ENCODE measurements at places on chromosomes 5 and 9.

DNA sequence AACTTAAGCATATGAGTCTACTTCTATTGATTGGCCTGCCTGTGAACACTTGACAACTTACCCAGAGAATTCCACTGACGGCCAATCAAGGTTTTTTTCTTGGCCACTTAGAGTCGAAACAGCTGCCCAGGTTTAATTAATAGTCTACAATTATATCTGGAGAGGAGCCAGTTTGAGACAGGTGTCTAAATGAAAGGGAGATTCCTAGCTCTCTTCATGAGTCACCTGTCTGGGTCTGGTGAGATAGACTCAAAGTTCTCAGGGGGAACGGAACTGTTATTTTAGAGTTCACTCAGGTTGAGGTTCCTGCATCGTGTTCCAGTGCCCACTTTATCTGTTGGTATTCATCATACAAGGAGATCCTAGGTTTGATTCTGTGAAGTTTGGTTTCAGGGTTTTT, 111.0 kb downstream of the CD180 start:
- no peak for DNase-seq

DNA sequence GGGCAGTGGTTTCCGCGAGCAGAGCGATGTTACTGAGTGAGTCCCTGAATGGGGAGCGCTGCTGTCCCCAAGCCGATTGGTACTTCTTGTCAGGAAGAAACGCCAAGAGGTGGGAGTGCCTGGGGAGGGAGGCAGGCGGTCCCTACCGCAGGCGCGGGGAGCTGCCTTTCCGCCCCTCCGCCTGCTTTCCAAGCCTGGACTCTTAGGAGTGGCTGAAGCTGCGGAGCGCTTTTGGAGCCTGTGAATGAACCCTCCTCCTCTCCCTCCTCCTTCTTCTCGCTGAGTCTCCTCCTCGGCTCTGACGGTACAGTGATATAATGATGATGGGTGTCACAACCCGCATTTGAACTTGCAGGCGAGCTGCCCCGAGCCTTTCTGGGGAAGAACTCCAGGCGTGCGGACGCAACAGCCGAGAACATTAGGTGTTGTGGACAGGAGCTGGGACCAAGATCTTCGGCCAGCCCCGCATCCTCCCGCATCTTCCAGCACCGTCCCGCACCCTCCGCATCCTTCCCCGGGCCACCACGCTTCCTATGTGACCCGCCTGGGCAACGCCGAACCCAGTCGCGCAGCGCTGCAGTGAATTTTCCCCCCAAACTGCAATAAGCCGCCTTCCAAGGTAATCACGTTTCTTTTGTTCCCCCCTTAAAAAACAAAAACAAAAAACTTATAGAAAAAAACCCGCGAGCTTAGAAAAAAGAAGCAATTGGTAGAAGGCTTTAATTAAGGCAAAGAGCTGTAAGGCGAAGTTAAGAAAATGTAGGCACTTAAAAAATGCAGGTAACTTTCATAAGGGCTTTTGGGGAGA, at the start of gene VCAN:
VCAN (plus strand) TSS at position 340 of the 808 bp plus-strand sequence. CDS start 11,775 bp downstream, outside the sequence.
- DNase-seq: no peak

GRCh38 chr5:14237317-14238086, 94.4 kb downstream of the TRIO start:
- no peak for DNase-seq

GRCh38 chr5:82162573-82162972, 115.6 kb downstream of the RPS23 start:
- DNase-seq: no peak

DNA sequence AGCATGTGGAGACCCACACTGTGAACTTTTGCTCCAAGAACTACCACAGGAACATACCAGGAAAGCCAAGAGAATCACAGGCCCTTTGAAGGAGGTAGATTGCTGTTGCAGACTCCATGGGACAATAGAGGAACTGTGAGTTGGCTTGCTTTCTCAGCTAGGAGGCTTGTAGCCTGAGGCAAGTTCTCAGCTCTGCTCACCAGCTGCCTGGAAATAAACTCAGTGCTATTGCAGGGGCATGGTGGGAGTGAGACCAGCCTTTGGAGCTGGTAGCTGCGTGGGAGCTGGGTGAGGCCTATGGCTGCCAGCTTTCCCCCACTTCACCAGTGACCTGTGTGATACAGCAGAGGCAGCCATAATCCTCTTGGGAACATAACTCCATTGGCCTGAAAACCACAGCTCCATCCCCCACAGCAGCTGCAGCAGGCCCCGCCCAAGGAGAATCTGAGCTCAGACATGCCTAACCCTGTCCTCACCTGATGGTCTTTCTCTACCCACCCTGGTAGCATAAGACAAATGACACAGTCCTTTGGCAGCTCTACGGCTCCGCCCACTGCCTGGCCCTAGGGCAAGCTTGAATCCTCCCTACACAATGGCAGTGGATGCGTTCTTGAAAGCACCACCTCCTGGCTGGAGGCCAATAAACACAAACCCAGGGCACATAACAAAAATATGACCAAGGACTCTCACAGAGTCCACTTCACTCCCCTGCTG, 389.5 kb downstream of the KIF4B start:
- DNase-seq: no peak

- no peak for DNase-seq
Measured at GRCh38 chr5:89397096-89397495, 514.1 kb upstream of the MEF2C start.

DNA sequence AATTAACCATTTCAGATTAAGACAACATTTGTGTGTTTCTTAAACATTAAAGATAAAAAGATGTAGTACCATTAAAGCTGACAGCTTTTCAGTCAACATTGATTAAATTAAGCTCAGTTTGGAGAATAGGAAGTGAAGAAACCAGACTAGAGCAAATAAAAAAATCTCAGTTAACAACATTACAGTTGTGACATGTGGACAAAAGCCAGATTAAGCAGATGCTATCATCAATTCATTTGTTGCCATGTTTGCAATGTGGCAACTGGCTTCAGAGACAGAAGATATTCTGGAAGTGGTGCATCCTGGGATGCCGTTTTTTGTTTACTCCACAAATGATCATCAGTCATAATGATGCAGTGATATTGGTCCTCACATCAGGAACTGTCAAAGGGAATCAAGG, 70.3 kb upstream of the CNTLN start:
- DNase-seq: no peak

- no peak for DNase-seq
Measured at GRCh38 chr9:125564631-125565030, 142.4 kb downstream of the MAPKAP1 start.

DNA sequence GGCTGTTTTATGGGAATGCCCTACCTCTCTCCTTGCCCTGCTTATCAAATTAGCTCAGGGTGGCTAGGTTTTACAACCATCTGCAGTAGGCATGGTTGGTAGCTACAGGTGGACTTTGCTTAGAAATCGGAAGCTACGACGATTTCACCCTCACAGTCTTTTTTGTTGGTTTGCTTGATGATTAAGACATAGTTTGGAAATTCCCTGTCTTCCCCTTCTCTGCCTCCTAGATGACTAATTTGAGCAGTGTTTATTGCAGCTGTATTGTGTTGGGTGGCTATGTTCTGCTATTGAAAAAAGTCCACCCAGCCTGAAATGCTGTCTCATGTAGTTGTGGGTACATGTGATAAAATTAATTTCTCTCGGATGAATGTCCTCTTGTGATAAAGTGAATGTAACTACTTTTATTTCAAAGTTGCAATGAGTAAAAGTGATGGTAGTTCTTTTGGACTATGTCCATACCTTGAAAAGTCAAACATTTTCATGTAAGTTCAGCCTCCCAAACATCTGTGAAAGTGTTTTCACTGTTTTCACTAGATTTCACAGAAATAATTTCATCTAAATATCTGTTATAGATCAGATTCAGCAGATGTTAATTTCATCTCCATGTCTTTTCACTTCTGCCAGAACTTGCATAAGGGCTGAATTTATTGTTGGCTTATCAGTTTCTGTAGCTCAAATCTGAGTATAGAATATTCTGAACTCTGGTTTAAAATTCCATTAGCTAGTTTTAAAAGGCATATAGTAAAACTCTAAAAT, 37.3 kb upstream of the FYB1 start:
- DNase-seq: no peak

DNA sequence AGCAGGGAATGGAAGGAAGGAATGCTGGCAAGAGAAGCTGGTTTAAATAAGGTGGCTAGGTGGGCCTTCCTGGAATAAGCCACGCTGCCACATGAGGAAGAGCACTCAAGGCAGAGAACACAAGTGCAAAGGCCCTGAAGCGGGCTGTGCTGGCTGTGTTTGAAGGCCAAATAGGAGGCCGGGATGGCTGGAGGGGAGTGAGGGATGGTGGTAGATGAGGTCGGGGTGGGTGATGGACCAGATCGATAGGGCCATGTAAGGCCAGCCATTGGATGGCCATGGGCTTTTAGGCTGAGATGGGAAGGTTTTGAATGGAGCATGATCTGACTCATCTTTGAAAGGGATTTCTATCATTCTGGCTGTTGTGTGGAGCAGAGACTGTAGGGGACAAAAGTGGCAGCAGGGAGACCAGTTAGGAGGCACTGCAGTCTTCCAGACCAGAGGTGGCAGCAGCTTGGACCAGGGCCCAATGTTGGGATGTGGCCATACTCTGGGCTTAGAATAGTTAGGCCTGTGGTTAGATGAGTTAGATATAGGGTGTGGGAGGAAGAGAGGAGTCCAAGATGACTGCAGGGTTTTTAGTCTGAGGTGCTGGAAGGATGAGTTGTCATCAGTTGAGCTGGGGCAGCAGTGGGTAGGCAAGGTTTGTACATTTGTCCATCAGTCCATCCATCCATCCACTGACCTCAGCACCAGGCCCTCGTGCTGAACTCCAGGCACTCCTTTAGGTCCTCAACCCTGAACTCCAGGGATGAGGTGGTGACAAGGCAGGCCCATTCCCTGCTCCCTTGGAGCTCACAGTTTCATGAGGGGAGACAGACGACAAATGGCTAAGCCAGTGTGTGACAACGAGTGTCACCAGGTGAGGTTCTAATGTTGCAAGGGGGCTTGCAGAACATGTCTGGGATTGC, 30.3 kb downstream of the NDST1 start:
- no peak for DNase-seq

- no peak for DNase-seq
Measured at GRCh38 chr5:124702525-124702924, 43.9 kb downstream of the ZNF608 start.

GRCh38 chr5:115459855-115460341, 84.7 kb downstream of the FEM1C start:
- no peak for DNase-seq

All from activated CD8-positive, alpha-beta memory T cell treated with anti-CD3 and anti-CD28 coated beads for 1 hour (primary cell).